ENCODE measurements at places on chromosomes 16 and 17. TPM values are rescaled to one million over a fixed set of nuclear protein-coding genes. Genes with fewer than 3 reads are reported as not detected.

The MLKL gene
- 4.0 TPM for total RNA-seq

The CA5A gene
- total RNA-seq, result not detected

The MPRIP gene
- 246 TPM for total RNA-seq

The CTCF gene
- 38.6 TPM for total RNA-seq

The CES2 gene
- 40.0 TPM for total RNA-seq

The CCL4L2 gene
- total RNA-seq, result not detected

The SENP3 gene
- 92.0 TPM for total RNA-seq

The CCDC43 gene
- total RNA-seq, result 2.6 TPM

The SAMD14 gene
- total RNA-seq, result 3.2 TPM

The KCNG4 gene
- total RNA-seq, result not detected

The CD300LB gene
- not detected for total RNA-seq

The OR2C1 gene
- not detected for total RNA-seq

The KRT28 gene
- not detected for total RNA-seq

The CD300H gene
- not detected for total RNA-seq
